ENCODE measurements at places on chromosomes 1 and 21.

GRCh38 chr1:230610589-230610988 lies 31.7 kb upstream of the COG2 start:
- DNase-seq, result no peak

DNA sequence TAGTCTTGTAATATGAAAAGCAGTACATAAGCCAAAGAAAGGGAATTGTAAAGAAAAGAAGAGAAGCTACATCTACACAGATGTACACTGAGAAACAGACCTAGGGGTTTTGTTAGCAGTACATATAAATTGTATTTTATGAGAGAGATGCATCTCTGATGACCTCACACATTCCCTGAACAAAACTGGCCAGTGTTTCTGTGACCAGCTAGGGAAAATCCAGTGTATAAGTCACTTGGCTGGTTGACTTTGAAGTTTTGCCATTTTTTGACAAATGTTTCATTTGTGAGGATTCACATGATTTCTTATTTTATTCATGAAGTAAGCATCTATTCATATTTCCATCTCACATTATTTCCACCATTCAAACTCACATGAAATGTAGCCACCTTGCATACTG lies 28.3 kb upstream of the DYNLT5 start:
- DNase-seq, result no peak

GRCh38 chr1:57473448-57473847 lies 49.6 kb upstream of the DAB1 start:
- DNase-seq, result no peak

GRCh38 chr1:116769561-116769977 lies 15.3 kb downstream of the CD2 start:
- peak; percentile 57 for DNase-seq

DNA sequence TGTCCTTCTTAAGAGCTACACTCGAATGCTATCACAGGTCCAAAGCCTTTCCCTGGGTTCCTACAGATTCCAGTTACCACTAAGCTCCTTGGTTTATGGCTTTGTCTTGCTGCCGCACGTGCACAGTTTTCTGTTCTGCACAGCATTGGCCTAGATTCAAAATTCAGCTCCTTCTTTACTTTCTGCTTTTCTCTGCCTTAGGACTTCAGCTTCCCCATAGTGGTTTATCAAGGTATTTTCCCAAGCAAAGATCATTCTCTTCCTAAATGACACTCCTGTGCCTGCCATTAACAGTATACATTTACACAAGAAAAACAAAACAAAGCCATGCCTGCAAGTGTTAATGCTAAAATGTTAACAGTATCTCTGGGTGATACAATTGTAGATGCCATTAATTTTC lies 41.8 kb downstream of the PTPRU start:
- DNase-seq, result no peak

DNA sequence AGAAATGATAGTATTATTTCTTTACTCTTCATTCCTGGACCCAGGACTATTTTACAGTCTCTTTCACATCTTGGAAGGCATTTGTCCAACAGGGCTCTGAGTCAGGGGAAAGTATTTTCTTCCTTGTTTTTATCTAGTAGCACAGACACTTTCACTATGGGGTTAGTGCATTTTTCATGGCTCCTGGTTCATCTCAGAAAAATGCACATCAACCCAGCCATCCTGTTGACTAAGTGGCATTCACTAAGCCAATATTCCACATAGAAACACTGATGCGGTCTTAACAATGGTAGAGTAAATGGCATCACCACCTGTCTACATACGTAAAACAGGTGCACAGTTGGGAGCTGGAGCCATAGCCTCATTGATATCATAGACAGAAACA lies 87.4 kb upstream of the C1orf21 start:
- no peak for DNase-seq

GRCh38 chr1:95953015-95953414 lies 719.0 kb downstream of the RWDD3 start:
- no peak for DNase-seq

- DNase-seq, result no peak
Measured at GRCh38 chr1:207352554-207352953, 31.1 kb downstream of the CD55 start.

DNA sequence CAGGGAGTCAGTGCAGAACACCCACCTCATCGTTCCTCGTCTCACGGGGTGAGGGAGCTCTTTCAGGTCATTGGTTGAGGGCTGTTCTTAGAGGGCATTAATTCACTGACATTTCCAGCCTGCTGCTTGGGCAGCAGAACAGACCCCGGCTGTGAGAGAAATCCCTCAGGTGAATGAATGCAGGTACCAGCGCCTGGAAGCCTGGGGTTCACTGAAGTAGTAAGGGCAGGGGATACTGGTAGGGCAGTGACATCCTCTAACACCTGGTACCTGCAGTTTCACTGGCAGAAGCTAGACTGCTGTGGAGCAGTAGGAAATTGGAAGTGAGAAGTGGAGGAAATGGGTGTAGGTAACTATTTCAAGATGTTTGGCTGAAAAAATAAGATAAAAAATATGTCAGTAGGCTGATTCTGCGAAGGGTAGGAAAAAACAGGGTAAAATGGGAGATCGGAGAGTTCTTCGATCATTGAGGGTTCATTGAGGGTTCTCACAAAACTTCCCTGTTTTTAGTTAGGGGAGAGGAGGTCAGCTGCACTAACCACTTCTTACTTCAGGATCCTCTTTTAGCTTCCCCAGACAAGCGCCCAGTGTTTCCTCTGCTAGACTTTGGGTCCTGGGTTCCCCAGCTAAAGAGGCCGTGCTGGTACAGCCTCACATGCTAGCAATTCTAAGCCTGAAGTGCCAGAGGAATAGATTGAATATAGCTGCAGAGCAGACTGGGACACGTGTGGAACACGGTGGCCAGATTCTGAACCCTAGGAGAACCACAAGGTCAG lies 55.2 kb downstream of the RNF220 start:
- DNase-seq, result no peak

Measured in activated T-helper 1 cell treated with anti-CD3 and anti-CD28 coated beads, Interleukin-2, amount 50 U/mL, for 16 hours (primary cell).